Retinal pigment epithelial cell (primary cell): ENCODE measurements at places on chromosomes 7 and 10.
A peak's percentile ranks its signal among the peaks of the same experiment; 100 is the strongest.

- peak; percentile 59 for DNase-seq
Measured at GRCh38 chr7:140541513-140542227, 62.4 kb upstream of the MKRN1 start.

DNA sequence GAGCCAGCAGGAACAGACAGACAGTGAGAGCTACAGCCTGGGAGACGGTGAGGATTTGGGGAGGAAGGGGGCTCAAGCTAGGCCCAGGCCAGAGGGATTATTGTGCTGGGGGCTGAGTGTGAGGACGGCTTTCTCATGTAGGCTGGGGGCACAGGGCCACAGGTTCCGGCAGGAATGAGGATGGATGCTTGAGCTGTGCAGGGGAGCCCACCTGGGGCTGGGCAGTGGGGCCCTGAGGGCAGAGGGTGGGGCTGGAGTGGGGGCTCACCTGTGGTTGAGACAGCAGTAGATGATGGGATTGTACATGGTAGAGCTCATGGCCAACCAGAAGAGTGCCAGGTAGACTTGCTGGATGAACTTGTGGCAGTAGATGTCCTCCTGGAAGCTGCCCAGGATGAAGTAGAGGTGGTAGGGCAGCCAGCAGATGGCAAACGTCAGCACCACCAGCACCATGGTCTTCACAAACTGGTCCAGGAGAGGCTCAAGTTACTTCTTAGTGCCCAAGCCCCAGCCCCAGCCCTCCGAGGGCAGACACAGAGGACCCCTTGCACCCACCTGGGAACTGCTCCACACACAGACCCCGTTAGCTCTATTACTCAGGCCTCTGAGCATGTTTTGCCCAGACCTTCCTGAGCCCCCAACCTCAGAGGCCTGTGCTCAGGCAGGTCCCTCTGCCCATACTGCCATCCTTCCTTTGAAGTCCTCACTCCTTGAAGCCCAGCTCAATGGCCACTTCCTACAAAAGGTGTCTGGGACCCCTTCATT, 9.7 kb downstream of the TACR2 start:
- DNase-seq = no peak

DNA sequence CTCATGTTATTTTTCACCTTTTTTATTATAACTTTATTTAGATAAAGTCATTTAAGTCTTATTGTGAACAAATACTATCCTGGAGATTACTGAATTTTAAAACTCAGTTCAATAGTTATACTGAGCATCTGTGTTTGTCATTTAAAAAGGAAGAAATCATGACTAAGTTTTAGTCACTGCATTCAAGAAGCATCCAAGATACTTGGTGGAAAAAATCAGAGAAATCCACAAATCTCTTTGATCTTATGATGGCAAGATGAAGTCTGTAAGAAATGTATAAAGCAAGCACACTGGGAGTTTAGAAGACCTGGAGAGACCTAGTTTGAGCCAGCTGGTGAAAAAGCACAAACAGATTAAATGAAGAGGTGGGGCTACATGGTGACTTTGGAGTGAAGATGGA, 529.8 kb upstream of the IGFBP3 start:
- DNase-seq = no peak

DNA sequence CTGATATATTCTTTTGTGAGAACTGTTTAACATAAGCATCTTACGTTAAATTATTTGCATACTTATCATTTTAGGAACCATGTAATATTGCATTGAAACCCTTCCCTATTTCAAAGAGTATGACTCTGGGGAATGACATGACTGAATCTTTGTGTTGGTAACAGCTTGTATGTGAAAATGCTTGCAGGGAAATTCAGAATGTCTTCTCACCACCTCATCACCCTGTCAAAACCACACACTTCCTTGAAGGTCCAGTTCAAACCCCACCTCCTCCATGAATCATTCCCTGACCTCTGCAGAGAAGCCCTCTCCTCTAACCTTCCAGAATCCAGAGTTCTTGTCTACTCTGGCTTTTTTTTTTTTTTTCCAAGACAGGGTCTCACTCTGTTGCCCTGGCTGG, 26.3 kb upstream of the NKX2-3 start:
- no peak for DNase-seq

GRCh38 chr10:110137142-110137545, 70.3 kb upstream of the MXI1 start:
- DNase-seq = peak; percentile 22

GRCh38 chr7:111735661-111736551, 173.6 kb upstream of the IMMP2L start:
- DNase-seq = peak; percentile 21

DNA sequence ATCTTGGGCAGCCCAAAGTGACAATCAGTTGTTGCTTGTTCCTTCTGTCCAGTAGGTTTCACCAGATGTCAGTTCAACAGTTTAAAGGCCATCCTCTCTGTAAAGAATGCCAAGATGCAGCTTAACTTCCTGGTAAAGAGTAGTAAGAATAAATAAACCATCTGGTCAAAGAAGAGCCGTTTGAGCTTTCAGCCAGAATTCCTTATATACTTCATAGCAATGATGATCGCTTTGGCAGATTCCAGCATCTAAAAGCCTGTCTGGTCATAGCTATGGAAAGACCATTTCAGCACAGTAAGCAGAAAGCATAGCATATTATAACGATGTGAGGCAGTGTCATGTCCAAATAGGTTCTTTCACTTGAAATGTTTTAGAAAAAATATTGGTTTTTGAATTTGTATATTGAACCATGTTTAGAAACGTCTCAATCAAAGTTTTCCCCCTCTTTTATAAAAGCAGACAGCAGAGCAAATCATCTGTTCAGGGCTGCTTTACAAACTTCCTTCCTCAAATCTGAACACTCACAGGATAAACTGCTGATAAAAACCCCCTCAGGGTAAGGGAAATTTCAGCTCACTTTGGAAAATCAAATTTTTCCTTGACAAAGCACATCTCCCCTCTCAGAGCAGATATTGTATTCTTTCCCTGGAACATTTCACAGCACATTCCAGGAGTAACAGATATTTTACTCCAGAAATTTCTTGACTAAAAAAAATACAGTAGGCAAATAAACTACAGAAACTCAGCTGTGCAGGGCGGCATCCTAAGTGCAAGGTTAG, 184.1 kb downstream of the NOC3L start:
- DNase-seq = no peak

DNA sequence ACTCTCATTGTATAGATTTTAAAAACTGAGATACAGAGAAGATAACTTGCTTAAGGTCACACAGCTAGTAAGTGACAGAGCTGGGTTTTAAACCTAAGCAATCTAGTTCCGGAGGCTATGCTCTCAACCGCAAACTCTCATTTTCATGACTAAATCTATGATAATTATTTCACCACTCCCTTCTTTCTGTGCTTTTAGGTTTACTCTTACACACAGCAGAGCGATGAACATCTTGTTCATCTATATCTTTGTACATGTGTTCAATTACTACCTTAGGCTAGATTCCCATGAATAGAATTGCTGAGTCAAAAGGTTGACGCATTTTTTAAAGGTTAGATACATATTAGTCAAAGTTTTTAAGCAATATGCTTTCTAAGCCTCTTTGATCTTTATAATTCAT, 154.8 kb downstream of the CHN2 start:
- DNase-seq = no peak

DNA sequence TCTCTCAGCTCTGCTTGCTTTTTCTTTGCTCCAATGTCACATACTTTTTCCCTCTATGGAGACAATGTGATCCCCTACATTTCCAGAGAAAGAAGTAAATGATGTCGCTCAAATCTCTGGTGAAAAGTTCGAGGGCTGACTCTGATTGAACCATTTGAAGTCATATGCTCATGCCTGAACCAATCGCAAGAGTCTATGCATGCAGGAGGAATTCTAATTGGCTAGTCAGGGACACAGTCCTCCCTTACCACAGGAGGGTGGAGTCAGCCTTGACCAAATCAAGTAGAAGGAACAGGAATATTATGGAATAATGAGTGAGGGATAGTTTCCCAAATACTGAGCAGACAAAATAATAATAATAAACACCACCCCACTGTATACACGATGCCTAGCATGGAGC, 96.8 kb downstream of the PRLHR start:
- DNase-seq = no peak

GRCh38 chr10:56286096-56286495, 75.0 kb downstream of the ZWINT start:
- no peak for DNase-seq

GRCh38 chr7:128303643-128304042, 40.1 kb downstream of the RBM28 start:
- no peak for DNase-seq

DNA sequence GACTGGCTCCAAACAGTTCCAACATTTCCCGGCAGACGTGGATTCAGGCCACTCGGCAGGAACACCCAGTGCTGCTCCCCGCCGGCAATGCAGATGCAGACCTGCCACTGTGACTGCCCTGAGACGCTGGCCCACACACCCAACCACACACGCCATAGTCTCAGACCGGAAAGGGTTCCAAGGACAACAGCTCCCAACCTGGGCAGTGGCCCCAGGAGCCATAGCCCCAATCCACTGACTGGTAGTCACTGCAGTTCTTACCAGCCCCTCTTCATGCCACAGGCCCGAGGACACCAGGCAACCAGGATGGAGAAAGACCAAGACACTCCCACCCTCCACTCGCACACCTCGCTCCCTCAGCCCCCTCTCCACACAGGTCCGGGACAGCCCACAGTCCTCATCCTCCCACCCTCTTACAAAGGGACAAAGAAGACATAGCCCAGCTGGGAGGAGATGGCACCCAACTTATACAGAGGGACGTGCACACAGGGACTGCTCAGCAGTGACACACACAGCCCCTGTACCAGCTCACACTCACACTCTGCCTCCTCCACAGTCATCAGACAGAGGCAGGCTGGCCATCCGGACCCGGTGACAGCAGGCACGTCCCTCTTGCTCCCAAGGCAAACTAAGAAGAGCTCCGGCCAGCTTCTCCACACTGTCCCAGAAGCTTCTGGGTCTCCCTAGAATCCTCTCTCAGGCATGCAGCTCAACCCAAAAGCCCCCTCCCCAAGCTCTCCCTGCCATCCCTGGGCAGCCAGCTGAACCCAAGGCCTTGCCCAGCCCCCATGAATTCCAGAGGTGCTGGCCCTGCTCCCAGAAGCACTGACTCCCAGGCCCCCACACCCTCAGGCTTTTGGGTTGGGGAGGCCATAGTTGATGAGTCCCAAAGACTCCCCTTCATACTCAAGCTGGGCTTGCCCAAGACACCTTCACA, 24.8 kb downstream of the KCNH2 start:
- no peak for DNase-seq

DNA sequence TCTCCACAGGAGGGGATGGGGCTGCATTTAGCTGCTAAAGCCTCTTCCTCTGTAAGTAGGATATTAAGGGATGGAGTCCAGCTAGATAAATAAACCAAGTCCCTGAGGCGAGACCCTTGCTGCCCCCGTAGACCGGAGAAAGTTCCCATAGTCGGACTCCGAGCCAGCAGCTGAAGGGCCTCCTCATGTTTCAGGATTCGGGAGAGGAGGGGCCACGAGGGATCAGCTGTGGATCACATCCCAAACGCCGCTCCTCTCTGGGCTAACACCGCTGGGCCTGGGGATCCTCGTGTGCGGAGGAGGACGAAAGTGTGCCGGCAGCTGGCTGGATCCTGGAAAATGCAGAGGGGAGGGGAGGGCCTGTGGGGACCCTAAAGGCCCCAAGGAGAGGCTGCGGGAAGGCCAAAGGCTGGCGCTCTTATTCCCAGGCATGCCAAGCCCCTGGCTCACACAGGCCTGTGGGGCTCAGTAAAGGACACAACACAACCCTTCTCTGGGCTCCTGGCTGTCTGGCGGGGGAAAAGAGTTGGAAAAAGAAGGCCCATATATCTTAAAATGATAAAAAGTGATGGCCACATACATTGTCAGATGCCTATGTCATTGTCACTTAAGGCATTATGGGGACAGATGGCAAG, 82.5 kb upstream of the TMEM72 start:
- no peak for DNase-seq

DNA sequence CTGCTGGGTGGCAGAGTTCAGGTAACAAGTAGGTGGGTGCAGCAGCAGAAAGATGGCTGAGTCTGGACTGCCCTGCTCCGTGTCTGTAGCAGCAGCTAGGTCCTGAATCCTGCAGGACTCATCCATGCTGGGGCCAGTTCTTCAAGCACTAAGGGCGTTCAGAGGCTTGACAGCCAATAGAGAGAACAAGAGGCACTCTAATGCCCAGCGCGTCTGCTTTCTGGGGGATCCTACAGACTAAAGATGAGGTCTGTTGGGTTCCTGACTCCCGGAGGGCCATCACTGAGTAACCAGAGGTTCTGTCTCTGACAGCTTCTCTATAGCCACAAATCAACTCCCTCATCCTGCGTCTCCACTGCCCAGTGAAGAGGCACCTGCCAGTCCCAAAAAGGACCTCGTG, 125.5 kb downstream of the PTPN20 start:
- DNase-seq = no peak

DNA sequence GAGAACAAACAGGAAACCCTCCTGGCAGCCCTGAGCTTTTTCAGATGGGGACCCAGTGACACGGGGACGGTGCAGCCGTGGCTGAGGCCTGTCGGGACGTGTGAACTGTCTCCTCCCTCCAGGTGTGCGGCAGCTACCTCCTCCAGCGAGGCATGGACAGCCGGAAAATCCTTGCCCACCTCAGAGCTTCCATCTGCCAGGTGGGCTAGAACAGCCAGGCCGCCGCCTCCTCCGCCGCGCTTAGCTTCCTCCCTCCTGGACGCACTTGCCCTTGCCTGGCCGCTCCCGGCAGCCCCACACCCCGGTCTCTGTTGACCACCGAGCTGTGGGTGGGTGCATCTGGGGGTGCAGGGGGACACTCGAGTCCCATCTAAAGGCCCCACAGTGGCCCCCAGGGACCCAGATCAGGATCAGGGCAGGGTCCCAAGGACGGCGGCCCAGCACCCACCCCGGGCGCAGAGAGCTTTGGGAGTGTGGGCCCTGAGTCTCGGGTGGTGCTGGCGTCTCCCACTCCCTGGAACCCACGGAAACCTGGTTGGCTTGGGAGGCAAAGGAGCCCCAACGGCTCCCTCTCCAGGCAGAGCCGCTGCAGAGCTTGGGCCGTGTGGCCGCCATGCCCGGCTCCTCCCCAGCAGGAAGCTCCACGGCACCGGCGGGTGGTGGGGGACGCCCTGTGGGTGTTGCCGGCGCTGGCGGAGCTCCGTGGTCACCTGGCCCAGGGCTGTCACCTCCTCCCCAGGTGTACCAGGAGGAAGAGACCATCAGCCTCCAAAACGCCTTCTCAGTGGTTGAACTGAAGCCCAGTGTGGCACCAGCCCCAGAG, 32.9 kb upstream of the UTF1 start:
- no peak for DNase-seq

DNA sequence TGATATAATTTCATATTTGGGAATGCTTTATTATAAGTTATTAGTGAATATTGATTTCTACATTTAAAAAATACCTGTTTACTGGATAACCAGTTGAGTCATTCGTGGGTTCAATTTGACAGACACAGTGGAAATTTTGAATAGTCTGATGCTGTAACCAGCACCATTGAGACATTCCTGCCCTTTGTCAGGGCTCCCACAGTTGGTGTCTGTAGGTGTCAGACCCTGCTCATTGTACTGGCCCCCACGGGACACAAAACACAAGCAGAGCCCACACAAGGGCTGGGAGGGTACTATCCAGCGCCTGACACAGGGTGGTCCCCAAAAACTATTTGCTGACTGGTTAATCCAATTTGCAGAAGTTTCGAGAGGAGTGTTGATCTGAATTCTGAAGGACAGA, 35.9 kb downstream of the EEPD1 start:
- no peak for DNase-seq

- peak; percentile 79 for DNase-seq
Measured at GRCh38 chr7:73894733-73895551, 34.0 kb downstream of the TMEM270 start.

GRCh38 chr10:35398908-35399307, 62.6 kb downstream of the CCNY start:
- no peak for DNase-seq
